ENCODE measurements at places on chromosomes 5 and 9.

- no peak for DNase-seq
Observed at GRCh38 chr9:136244122-136244968, 1.3 kb downstream of the QSOX2 start.

DNA sequence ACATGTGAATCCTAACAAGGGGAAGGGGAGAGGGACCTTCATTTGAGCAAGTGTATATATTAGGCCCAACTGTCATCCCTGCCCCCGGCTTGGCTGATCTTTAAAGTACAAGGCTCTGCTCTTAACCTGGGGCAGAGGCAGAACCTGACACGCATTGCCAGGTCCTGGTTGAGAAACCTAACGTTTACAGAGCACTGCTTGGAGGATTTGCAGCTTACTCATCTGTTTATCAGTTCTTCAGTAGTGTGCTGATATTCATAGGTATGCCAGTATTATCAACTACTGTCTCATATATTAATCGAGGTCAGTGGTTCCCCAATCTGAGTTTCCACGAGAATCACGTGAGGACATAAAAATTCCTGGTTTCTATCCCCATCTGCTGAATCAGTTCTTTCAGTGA, 50.4 kb downstream of the ACO1 start:
- DNase-seq, result no peak

GRCh38 chr5:6110441-6111005, 267.8 kb downstream of the MED10 start:
- DNase-seq, result no peak

DNA sequence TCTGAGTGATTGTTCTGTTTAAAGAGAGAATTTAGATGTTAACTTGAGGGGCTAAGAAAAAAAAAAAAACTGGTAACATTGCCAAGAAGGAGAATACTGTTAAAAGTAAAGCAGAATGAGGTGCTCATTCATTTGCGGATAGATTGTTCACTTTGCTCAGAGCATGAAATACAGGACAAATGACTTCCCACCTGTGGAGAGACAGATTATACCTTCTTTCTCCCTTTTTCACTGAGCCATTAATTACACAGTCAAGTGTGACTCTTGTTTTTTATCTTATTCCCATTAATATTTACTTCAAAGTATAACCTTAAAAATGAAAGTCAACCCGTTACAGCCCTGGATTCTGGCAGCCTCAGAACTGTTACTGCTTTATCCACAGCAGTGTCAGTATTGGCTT, 264.5 kb downstream of the TAF11L14 start:
- DNase-seq, result no peak

- DNase-seq, result no peak
Observed at GRCh38 chr5:111792471-111793058, 35.6 kb upstream of the NREP start.

DNA sequence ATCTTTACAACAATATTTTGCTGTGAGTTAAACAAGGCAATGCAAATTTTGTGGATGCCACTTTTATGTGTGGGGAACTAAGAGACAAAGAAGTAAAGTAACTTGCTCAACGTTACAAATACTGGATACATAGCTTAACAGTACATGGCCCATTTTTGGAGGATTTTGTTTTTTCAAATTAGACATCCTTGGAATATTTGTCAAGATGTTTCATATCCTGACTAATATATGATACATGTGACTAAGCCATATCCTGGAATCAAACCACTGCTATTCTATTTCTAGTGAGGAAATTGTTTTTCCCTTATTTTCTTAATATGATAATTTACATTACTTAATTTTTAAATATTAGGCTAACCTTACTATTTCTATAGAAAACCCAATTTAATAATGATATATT, 529.8 kb downstream of the DMRTA1 start:
- DNase-seq, result no peak

- no peak for DNase-seq
Observed at GRCh38 chr9:91126761-91127445, 234.8 kb downstream of the AUH start.

DNA sequence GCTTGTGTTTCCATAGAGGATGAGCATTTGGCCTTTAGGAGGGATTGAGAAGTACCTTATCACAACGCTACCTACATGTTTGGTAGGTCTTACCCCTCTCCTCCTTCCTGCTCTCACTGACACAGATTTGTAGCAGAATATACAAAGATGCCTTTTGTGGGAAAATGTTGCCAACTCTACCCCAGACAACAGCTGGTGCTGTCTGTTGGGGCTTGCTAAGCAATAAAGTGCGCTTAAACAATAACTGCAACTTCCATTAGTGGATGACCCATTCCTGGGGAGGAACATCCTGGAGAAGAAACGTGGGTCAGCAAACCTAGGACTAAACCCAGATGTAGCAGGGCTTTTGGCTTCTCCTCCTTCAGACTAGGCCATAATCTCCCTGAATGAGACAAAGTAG, 174.3 kb downstream of the EFNA5 start:
- DNase-seq, result no peak

GRCh38 chr5:39093352-39093751, 19.2 kb upstream of the RICTOR start:
- DNase-seq, result no peak
